Stimulated activated CD8-positive, alpha-beta memory T cell treated with anti-CD3 and anti-CD28 coated beads, Interleukin-15, amount 100 ng/mL, for 48 hours (primary cell): ENCODE measurements at places on chromosomes 6 and 20.

- no peak for DNase-seq
Measured at GRCh38 chr6:150207931-150208570, 65.2 kb downstream of the PPP1R14C start.

GRCh38 chr6:79416931-79417330 is 120.3 kb downstream of the LCA5 start:
- no peak for DNase-seq

DNA sequence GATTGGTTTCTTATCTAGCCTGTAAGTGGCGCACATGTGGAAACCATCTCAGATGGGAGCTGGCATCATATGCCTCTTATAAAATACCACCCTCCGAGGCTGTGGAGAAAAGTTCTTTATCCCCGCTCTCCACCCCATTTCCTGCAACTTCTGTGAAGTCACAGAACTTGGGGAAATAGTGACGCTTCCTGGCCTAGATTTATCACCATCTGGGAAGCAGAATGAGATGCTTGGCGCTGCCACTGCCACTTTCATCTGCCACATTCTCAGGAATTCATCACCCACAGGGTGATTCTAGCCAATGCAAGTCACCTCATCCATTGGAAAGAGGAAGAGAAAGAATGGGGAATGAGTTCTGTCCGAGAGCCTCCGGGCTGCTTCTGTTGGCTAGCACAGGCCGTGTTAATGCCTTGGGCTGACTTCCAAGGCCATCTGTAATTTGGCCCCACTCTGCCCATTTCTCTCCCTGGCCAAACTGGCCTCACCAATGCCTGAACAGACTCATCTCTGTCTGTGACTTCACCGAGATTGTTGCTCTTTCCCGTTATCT is 148.8 kb upstream of the SOX4 start:
- DNase-seq: no peak

DNA sequence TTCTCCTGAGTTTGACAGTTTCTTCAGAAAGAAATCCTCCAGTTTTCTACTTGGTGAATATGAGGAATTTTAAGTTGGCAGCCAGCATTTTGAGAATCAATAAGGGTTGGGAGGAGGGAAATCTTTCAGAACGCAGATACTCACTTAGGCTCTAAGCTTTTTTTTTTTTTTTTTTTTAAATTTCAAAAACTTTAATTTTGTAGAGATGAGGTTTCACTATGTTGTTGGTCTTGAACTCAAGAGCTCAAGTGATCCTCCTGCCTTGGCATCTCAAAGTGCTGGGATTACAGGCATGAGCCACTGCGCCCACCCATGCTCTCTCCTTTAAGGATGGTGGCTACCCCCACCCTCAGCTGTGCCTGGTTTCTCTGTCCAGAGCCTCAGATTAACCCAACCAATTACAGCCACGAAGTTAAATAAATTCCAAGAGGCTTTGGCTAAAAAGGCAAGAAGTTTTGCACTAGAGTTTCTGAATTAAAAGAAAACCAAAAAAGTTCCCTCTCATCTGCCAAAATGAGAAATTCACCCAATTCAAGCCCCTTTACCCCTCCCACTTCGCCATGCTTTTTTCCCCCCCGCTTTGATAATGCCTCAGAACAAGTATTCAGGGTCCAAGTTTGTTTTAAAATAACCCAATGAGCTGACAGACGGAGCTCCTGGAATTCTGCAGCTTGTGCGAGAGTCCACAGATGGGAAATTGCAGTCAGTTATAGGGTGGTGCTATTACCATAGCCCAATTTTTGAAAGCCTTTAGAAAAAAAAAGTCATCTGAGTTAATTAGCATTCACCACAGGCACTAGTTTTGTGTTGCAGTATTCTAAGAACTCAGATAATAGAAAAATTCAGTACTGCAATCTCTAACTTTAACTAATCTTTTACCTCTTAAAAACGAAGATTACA is 94.3 kb upstream of the BEND3 start:
- no peak for DNase-seq

DNA sequence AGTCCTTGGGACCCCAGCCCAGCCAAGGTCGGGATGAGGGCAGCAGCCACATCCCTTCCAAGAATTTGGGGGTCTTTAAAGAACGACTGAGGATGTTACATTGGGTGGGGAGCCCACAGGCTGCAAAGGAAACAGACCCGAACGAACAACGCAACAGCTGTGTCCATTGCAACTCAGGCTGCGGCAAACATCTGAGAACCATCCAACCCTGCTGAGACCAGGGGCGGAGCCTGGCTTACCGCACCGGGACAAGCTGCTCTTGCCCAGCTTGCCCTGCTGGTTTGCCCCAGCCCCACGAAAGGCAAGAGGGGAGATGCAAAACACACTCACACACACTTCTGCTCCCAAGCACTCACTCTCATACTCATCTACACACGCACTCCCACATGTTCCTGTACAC is 21.5 kb upstream of the TAF4 start:
- DNase-seq: no peak

DNA sequence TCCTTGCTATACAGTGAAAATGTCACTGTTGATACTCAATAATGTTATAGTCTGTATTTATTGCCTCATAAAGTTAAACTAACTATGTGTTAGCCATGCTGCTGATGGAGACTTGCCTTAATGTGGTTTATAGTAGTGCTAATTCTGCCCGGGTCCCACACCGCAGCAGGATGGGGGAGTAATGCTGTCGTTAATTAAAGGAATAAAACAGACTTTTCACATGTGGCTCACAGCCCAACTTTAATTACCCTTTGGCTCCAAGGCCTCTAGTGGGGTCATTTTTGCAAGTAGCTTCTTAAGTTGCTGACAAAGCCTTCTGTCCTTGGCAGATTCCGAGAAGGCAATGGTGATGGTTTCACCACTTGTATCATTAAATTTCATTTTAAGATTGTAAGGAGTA is 634.3 kb downstream of the TBC1D32 start:
- DNase-seq: no peak

DNA sequence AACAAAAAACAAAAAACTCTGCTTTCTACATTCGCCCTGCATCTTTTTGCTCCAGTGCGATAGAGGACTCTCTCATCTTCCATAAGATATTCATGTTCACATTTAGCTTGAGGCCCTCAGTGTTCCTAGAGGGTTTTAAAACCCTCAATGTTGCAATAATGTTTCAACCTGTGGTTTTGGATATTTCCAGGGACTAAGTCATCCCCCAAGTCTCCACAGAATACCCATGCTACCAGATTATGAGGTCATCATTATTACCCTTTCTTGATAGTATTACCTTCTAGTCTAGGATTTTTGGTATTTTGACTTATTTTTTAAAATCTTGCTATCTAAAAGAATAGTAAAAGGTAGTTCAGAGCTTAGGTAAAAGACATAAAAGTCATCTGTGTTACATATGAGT is 480.5 kb upstream of the ID4 start:
- no peak for DNase-seq

- no peak for DNase-seq
Measured at GRCh38 chr6:144585217-144585814, 300.2 kb downstream of the UTRN start.

GRCh38 chr6:84522135-84522549 is 242.3 kb downstream of the TBX18 start:
- DNase-seq: no peak

- no peak for DNase-seq
Measured at GRCh38 chr6:43383021-43383667, 13.7 kb upstream of the ZNF318 start.

- no peak for DNase-seq
Measured at GRCh38 chr20:14481863-14482262, 144.5 kb upstream of the FLRT3 start.

DNA sequence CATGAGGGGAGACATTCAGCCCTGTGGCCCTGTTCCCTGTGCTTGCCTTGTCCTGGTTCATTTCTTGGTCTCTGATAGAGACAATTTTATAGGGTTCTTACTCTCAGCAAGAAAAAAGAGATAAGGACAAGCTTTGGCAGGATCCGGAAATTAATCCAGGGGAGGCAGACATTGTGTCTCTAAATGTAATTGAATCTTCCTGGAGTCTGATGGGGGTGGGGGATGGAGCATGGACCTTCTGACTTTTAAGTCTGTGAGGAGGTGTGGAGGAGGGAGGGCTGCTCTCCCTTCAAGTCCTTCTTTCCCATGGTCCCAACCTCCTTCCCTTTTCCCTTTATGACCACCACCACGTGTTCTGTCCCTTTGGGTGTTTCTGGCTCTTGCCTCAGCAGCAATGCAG is 512.7 kb downstream of the DHX35 start:
- no peak for DNase-seq

DNA sequence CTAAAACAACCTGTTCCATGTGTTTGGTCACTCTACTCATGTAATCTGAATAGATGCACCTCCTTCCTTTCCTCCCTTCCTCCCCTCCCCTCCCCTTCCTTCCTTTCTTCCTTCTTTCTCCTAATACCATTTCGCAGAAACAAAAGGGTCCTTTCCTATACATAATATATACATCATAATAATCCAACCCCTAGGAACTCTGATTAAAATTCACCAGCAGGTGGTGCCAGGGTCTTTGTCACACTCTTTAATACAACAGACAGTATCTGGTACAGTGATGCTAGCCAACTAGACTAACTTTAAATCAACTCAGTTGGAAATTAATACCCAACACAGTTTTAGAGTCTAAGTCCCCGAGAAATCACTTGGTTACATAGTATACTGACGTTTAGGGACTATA is 181.2 kb upstream of the SHLD1 start:
- peak; percentile 10 for DNase-seq

DNA sequence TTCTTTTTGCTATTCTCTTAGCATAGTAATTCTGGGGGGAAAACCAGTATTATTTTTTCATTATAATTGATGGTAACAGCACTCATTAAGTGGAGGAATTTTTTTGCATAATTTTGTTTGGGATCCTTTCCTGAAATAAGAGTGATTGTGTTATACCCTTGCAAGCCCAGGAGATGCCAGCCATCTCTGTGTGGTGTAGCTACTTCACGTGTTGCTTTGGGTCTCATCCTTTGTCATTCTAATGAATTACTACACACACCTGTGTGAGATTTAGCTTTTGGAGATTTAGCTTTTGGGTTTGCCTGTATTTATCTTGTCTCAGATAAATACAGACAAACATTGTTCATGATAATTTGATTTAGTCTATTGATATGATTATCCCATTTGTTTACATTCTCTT is 76.5 kb downstream of the SH3BGRL2 start:
- no peak for DNase-seq

DNA sequence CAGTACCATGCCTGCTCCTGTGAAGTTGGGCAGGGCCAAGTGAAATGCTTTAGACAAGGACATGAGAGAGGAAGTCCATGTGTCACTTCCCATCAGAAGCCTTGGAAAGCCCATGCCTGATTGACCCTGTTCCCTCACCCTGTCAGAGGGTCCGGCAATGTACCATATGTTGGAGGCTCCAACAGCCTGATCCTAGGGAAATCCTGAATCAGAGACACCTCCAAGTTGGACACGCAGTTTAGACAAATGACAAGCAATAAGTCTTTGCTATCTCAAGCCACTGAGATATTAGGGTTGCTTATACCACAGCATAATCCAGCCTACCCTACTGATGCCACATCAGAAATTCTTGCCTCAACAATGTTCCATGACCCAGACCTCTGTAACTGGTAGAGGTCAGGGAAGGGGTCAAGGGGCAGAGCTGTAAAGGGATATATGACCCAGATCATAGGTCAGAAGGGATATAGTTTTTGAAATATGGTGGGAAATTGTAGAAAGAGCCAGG is 174.8 kb downstream of the HACE1 start:
- DNase-seq: no peak

DNA sequence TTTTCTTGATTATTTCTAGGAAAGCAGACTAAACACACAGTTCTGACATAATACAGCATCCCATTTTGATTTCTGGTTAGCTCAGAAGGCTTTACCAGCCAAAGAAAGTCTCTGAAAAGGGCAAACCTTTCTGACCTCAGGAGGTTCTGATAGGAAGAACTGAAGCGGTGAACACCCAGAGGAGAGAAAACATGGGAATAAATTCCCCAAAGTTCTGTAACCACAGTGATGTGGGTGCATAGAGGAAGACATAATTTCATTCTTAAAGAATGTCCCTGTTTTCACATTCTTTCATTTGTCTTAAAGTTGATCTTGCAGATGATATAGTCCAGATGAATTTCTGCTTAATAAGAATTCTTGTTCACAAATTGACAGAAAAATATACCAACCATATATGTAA is 60.3 kb downstream of the RSPO3 start:
- no peak for DNase-seq

DNA sequence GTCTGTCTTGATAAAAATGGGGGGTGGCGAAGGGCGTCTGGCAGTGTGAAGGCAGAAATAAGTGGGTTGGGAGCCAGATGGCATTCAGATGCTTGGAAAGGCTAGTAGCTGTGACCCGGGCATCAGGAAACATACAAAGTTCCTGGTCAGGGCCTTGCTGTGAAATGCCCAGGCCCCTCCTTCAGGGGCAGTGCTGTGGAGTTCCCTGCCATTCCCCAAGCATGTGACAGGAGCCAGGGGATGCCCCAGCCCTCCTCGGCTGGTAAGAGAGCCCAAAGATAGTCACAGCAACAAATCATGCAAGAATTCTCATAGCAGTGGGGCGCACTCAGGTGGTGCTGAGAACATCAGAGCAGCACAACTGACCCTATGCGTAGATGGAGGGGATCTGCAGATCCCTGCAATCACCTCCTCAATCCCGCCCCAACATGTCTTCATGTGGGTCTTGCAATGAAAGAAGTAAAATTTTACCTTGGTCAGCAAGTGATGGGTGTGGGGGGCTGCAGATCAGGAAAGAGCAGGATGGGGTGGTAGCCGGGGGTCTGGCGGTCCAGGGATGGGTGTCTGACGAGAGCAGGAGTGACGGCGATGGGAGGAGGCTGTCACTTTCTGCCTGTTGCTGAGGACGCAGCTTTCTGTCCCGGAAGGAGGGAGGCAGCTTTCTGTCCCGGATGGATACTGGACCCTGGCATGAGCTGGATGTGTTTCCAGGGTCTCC is 39.5 kb downstream of the SLC22A1 start:
- DNase-seq: no peak

- no peak for DNase-seq
Measured at GRCh38 chr6:125884634-125885371, 71.8 kb upstream of the HINT3 start.

DNA sequence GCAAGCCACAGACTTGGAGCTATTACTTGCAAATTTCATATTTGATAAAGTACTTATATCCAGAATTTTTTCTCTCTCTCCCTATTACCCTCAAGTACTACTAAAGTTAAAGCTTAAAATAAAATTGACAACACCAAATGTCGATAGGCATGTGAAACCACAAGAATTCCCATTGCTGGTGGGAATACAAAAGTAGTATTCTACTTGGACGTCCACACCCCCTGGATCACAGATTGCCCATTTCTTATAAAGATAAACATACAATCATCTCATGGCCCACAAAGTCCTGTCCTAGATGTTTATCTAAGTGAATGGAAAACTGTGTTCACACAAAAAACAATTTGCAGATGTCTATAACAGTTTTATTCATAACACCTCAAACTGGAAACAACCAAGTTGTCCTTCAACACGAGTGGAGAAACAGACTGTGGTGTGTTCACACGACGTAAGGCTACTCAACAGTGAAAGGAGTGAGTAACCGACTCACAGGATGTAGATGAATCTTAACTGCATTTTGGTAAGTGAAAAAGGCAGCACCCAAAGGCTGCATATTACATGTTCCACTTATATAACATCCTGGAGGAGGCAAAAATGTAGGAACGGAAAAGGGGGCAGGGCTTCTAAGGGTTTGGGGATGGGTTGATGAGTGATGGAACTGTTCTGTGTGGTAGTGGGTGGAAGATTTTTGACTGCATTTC is 297.4 kb downstream of the THBS2 start:
- no peak for DNase-seq

- no peak for DNase-seq
Measured at GRCh38 chr6:306641-307061, 14.4 kb downstream of the DUSP22 start.

GRCh38 chr6:3822747-3823445 is 26.3 kb upstream of the FAM50B start:
- DNase-seq: no peak

GRCh38 chr6:151958332-151958731 is 150.8 kb downstream of the ESR1 start:
- no peak for DNase-seq
